Peyer's patch (tissue), 4 donors: ENCODE measurements at places on chromosomes 1 and 21.

DNA sequence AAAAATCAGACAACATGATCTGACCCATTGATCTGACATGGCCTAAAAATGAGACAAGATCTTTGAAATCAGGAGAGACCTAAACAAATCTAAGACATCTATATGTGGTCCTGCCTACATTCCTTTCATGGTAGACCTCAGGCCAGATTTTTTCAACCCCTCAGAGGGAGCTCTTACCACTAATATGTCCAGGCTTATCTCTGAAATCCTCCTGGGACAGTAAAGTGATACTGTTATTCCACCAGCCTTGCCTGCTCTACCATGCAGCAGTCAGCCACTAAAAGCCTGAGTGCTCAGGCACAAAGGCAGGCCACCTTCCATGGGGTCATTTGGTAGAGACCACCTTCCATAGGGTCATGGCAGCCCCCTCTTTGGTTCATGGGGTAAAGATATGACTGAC is 126.9 kb downstream of the TBX15 start:
- no peaks in the 10 kb centered on the region for H3K4me1 ChIP-seq
- no peak overlapping the region for H3K4me3 ChIP-seq
- H3K36me3 ChIP-seq = no peaks in the 10 kb centered on the region
- no peak for DNase-seq
- no peaks in the 10 kb centered on the region for H3K27me3 ChIP-seq
- no peak overlapping the region for H3K27ac ChIP-seq

DNA sequence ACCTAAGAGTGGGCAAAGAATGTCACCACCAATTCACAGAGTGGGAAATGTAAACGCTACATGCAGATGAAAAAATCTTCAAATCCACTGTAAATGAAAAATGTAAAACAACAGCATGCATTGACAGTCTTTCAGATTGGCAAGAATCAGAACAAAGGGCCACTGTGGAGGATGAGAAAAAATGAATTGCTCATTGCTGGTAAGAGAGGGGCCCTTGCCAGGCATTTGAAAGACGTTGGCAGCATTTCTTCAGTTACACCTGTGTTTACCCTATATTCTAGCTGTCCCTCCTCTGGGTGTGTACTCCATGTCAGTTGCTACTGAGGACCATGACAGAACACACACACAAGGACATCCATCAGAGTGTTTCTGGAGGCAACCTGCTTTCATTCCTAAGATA is 25.8 kb upstream of the AADACL3 start:
- H3K36me3 ChIP-seq = no peaks in the 10 kb centered on the region
- DNase-seq = no peak
- H3K4me1 ChIP-seq = no peaks in the 10 kb centered on the region
- no peak overlapping the region for H3K4me3 ChIP-seq
- H3K27me3 ChIP-seq = no peaks in the 10 kb centered on the region
- no peak overlapping the region for H3K27ac ChIP-seq

DNA sequence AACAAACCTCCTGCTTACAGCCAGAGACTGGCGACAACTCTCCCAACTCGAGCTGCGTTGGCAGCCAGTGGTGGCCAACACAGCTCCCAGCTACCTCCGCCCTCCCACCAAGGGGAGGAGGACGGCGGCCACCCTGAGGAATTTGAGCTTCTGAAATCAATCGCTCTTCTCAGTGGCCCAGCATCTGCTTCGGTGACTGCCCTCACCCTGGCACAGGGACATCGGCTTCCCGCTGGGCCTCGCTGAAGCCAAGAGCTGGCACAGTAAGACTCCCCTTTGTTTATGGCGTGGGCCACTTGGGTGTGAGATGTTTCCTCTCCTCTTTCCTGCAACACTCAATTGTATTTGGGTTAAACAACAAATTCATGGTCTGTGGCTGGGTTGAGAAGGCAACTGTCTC is 136.2 kb downstream of the ZBTB18 start:
- no peaks in the 10 kb centered on the region for H3K36me3 ChIP-seq
- no peak for DNase-seq
- no peaks in the 10 kb centered on the region for H3K4me1 ChIP-seq
- H3K27me3 ChIP-seq = no peaks in the 10 kb centered on the region

GRCh38 chr1:33025180-33025569 is 11.5 kb downstream of the AK2 start:
- peaks cover 36% of the 10 kb centered on the region for H3K36me3 ChIP-seq
- no peak for DNase-seq
- no peak overlapping the region for H3K4me3 ChIP-seq

- no peaks in the 10 kb centered on the region for H3K4me1 ChIP-seq
- H3K27me3 ChIP-seq = no peaks in the 10 kb centered on the region
- H3K36me3 ChIP-seq = no peaks in the 10 kb centered on the region
- no peak for DNase-seq
- H3K4me3 ChIP-seq = no peak overlapping the region
Observed at GRCh38 chr1:154237435-154237834, 16.7 kb downstream of the UBAP2L start.

- peaks cover 1% of the 10 kb centered on the region for H3K36me3 ChIP-seq
- no peaks in the 10 kb centered on the region for H3K27me3 ChIP-seq
- no peaks in the 10 kb centered on the region for H3K4me1 ChIP-seq
- peak overlapping the region; percentile 82 for H3K27ac ChIP-seq
Observed at GRCh38 chr1:32902535-32902920, 1.3 kb upstream of the TMEM54 start.

- no peak for DNase-seq
- H3K27me3 ChIP-seq = no peaks in the 10 kb centered on the region
- H3K4me1 ChIP-seq = no peaks in the 10 kb centered on the region
- no peak overlapping the region for H3K4me3 ChIP-seq
- H3K36me3 ChIP-seq = no peaks in the 10 kb centered on the region
- H3K27ac ChIP-seq = no peak overlapping the region
Observed at GRCh38 chr1:21434394-21434793, 5.5 kb upstream of the NBPF3 start.

- H3K4me3 ChIP-seq = no peak overlapping the region
- no peaks in the 10 kb centered on the region for H3K27me3 ChIP-seq
- H3K4me1 ChIP-seq = no peaks in the 10 kb centered on the region
- H3K27ac ChIP-seq = no peak overlapping the region
- DNase-seq = no peak
- H3K36me3 ChIP-seq = no peaks in the 10 kb centered on the region
Observed at GRCh38 chr1:90193116-90193515, 198.2 kb downstream of the ZNF326 start.
